ENCODE measurements at places on chromosomes 6 and 20.

GRCh38 chr6:2686515-2686914 lies 64.2 kb downstream of the MYLK4 start:
- DNase-seq, result no peak

GRCh38 chr20:62873280-62873679 lies 11.7 kb upstream of the TCFL5 start:
- DNase-seq, result no peak

DNA sequence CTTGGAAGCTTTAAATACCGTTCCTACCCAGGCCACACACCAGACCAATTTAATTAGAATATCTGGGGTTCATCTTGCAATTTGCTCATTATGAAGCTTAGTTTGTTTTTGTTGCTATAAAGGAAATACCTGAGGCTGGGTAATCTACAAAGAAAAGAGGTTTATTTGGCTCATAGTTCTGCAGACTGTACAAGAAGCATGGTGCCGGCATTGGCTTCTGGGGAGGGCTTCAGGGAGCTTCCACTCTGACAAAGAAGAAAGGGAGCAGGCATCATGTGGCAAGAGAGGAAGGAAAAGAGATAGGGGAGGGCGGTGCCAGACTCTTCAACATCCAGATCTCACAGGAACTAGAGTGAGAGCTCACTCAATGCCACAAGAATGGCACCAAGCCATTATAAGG lies 73.6 kb downstream of the RNF182 start:
- DNase-seq, result no peak

DNA sequence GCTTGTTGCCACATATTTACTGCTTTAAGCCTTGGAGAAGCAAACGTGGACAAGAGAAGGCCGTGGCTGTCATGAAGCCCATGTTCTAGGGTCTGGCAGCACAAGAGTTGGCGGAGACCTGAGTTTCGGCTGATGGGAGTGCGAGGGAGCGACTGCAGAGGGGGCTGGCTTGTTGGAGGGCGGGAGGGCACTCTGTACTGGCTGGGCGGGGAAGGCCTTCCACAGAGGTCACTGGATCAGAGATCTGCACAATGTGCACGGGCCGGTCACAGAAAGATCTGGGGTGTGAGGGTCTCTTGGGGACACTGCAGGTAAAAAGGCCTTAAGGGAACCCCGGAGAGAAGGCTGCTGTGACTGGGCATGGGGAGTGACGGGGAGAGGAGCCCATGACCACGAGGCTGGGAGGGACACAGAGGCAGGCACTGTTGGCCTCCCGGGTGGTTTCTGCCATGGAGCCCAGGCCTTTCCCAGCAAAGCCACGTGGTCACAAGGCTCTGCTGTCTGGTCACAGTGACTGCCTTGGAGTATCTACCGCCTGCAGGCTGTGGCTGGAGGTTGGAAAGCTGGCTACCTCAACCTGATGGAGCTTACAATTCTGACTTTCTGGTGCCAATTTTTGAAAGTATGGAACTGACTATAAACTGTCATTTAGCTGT lies 23.8 kb downstream of the FOXC1 start:
- no peak for DNase-seq
